ENCODE measurements at places on chromosomes 16 and 17.

- DNase-seq = peak; percentile 84
Observed at GRCh38 chr16:67244387-67245185, 2.7 kb downstream of the FHOD1 start.

GRCh38 chr16:66569827-66570405 lies 3.7 kb downstream of the CMTM1 start:
- no peak for DNase-seq

DNA sequence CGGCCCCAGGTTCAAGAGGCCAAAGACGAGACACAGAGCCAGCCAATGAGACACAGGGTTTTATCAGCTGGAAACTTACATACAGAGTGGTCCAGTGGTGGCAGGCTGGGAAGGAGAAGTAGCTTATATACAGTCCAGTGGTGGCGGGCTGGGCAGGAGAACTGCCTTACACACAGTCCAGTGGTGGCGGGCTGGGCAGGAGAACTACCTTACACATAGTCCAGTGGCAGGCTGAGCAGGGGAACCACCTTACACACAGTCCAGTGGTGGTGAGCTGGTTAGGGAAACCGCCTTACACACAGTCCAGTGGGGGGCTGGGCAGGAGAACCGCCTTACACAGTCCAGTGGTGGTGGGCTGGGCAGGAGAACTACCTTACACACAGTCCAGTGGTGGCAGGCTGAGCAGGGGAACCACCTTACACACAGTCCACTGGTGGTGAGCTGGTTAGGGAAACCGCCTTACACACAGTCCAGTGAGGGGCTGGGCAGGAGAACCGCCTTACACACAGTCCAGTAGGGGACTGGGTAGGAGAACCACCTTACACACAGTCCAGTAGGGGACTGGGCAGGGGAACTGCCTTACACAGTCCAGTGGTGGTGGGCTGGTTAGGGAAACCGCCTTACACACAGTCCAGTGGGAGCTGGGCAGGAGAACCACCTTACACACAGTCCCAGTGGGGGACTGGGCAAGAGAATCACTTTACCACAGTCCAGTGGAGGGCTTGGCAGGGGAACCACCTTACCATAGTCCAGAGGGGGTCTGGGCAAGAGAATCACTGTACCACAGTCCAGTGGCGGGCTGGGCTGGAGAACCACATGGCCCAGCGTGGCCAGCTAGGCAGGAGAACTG lies 90.9 kb downstream of the GAS7 start:
- DNase-seq = no peak

DNA sequence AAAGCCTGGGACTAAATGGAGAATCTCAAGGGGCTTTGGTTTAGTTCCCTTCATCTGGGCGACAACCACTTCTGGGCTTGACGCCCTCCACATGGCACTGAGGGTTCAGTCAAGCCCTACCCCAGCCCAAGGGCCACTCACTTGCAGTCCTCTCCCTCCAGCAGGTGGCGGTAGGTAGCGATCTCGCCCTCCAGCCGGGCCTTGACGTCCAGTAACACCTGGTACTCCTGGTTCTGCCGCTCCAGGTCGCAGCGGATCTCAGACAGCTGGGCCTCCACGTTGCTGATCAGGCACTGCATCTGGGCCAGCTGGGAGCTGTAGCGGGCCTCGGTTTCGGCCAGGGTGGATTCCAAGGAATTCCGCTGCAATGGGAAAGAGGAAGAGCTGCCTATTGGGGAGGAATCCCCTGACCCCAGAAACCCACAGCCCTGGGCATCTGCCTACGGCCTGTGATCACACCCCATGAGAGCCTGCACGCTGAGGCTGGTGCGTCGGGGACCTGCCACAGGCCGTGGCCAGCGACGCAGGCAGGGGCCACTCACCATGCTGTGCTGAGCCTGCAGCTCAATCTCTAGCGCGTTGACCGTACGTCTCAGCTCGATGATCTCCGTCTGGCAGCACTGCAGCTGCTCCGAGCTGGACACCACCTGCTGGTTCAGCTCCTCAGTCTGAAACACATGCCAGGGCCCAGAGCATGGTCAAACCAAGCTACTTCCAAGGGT lies 2.7 kb downstream of the KRT36 start:
- peak; percentile 70 for DNase-seq

DNA sequence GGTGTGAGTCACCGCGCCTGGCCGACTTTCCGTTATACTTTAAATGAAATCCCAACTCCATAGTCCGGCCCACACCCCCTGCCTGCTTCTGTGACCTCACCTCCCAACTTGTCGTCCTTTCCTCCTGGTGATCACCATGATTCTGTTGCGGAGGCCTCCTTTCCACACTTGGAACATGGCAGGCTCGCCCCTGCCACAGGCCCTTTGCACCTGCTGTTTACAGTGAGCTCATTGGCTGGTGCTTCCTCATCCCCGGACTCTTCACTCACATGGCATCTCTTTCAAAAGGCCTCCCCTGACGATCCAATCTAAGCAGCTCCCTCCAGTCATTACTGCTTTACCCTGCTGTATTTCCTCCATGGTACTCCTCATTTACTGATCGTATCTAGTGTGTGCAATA lies 64.6 kb downstream of the RAP1GAP2 start:
- no peak for DNase-seq

GRCh38 chr16:74700116-74700437 lies 585 bp downstream of the MLKL start:
- no peak for DNase-seq
